Activated CD8-positive, alpha-beta memory T cell treated with anti-CD3 and anti-CD28 coated beads for 1 hour (primary cell): ENCODE measurements at places on chromosomes 6 and 20.
A peak's percentile ranks its signal among the peaks of the same experiment; 100 is the strongest.

- no peak for DNase-seq
Observed at GRCh38 chr6:2037237-2037926, 208.0 kb downstream of the GMDS start.

- no peak for DNase-seq
Observed at GRCh38 chr6:162541019-162541601, 186.5 kb downstream of the PRKN start.

- DNase-seq, result no peak
Observed at GRCh38 chr6:141587482-141588266, 545.1 kb upstream of the GJE1 start.

- DNase-seq, result no peak
Observed at GRCh38 chr20:58762120-58762519, 69.5 kb downstream of the NPEPL1 start.

DNA sequence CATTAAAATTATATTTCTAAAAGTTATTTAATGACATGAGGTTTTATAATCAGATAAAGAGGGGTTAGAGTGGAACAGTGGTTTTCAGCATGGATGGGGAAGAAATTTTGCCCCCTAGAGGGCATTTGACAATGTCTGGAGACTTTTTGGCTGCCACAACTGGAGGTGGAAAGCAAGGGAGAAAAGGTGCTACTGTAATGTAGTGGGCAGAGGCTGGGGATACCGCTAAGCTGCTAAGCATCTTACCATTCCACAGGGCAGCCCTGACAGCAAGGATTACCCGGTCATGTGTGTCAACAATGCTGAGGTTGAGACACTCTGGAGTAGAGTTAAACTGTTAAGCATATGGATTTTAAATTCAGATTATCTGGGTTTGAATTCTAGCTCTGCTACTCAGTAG lies 52.9 kb upstream of the FABP7 start:
- DNase-seq, result no peak

DNA sequence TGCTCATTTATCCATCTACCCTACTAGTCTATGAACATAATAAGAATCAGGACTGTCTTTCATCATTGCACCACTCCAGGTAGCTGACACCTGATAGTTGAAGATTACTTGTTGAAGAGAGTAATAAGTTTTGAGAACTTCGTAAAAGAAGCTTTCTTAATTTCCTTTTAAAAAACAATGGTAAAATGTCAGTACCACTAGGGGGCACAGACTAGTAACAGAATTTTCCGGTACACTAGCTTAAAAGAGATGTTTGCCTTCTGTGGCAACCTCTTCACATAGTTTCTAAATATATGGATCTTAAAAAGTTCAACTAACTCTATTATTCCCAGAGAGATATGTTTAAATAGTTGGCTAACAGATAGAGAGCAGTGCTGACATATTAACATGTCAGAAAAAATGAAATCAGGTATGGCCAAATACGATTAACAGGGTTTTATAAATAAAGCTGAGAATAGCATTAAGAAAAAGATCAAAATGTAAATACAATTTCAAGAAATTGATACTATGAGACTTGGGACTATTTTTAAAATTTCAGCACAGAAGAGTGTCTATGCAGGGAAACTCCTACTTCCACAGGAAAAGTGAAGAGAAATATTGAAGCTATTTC lies 5.4 kb upstream of the KCNQ5 start:
- no peak for DNase-seq

GRCh38 chr6:5684320-5685053 lies 322.2 kb downstream of the NRN1 start:
- no peak for DNase-seq

- DNase-seq, result no peak
Observed at GRCh38 chr6:33543116-33543515, 37.0 kb downstream of the BAK1 start.

DNA sequence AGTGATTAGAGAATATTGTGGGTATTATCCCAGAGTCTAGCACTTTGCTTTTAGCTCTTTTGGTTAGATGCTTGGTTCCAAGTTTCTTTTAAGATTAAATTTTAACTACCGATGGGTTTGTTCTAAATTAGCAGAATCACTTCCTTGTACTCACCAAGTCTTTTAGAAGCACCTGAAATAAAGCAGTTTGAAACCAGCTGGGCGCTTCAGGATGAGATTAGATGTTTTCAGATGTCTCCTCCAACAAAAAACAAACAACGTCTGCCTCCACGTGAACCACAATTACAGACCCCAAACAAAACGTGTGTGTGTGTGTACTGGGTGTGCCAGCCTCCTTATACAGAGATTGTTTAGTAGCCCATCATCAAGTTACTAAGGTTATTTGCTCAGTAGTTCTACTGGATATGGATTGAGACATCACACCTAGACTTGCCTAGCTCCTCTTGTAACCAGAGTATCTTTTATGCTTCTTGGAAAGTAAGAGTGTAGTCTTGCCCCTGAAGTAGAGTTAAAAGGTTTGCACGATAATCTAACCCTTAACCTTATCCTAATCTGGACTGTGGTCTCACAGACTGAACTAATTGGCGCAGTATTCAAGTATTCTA lies 2.3 kb downstream of the DSTN start:
- DNase-seq, result no peak

DNA sequence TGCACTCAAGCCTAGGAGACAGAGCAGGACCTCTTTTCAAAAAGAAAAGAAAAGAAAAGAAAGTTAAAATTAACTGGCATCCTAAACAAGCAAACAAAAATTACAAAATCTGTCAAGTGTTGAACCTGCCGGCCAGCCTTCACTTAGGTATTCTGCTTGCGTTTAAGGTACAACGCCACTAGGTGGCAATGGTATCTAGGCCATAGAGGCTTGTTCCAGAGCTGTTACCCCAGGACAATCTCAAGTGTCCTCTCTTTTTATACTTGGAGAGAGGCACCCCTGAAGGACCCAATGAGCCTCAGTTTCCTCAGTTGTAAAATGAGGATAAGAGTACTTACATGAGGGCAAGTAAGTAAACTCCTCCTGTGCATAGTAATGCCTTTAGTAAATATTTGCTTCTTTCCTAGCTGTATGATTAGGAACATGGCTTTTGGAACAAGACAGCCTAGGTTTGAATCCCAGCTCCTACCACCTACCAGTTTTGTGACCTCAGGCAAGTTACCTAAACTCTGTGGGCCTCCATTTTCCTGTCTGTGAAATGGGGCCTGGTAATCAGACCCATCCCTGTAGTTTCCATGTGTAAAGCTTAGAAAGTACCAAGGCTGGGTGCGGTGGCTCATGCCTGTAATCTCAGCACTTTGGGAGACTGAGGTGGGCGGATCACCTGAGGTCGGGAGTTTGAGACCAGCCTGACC lies 5.8 kb upstream of the PACSIN1 start:
- peak; percentile 17 for DNase-seq

- no peak for DNase-seq
Observed at GRCh38 chr6:27168108-27168507, 79.4 kb upstream of the PRSS16 start.

GRCh38 chr6:34053721-34054120 lies 92.2 kb downstream of the GRM4 start:
- DNase-seq, result no peak

GRCh38 chr6:120147071-120147871 lies 797.7 kb upstream of the MAN1A1 start:
- DNase-seq, result no peak

DNA sequence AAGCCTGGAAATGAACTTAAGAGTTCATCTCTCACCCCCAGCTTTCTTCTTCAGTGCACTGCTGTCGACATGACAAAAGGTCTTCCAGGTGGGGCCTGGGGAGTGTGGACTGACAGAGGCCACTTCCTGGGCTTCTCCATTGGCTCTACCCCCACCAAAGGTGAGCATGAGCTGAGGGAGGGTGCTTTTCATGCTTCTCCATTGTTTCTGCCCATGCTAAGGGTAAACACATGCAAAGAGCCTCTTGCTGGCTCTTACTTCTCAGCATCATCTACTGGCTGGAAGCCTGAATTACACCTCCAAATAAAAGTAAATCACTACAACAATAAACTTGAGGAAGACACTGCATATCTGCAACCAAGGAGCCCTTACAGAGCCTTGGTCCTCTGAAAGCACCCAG lies 227.2 kb downstream of the EPM2A start:
- no peak for DNase-seq

DNA sequence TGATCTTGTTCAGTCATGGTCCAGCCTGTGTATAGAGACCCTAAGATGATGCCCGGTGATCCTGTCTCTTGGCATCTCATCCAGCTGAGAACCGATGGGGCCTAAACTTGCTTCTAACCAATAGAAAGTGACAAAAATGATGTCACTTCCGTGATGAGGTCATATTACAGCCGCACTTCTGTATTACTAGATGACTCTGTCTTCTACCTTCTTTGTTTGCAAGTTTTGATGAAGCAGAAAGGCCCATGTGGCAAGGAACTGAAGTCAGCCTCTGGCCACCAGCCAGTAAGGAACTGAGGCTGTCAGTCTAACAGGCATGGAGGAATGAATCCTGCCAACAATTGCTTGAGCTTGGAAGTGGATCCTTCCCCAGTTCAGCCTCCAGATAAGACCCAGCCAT lies 32.8 kb upstream of the HLA-C start:
- DNase-seq, result no peak

DNA sequence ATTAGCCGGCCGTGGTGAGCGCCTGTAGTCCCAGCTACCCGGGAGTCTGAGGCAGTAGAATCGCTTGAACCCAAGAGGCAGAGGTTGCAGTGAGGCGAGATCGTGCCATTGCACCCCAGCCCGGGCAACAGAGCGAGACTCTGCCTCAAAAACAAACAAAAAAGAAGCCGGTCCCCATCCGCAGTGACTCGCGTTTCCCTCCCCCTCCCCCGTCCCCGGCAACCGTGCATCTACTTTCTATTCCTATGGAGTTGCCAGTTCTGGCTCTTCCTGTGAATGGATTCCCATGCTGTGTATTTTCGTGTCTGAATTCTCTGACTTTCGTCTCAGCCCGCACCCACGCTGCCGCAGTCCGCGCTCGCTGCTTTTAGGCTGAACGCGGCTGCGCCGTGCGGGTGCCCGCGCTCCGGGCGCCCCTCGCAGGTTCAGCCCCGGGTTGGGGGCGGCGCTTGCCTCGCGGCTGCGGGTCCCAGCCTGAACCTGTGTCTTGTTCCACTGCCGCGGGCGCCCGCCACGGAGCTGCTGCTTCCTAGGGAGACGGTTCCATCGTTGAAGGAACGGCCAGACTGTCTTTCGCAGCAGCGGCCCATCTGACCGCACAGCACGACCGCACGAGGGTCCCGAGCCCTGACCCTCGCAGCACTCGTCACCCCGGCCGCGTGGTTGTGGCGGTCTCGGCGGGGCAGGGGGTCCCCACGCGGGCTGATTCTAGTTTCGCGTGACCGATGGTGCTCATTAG lies 1.1 kb upstream of the MRGBP start:
- no peak for DNase-seq

GRCh38 chr20:42484335-42484734 lies 705.4 kb downstream of the PTPRT start:
- DNase-seq, result no peak

DNA sequence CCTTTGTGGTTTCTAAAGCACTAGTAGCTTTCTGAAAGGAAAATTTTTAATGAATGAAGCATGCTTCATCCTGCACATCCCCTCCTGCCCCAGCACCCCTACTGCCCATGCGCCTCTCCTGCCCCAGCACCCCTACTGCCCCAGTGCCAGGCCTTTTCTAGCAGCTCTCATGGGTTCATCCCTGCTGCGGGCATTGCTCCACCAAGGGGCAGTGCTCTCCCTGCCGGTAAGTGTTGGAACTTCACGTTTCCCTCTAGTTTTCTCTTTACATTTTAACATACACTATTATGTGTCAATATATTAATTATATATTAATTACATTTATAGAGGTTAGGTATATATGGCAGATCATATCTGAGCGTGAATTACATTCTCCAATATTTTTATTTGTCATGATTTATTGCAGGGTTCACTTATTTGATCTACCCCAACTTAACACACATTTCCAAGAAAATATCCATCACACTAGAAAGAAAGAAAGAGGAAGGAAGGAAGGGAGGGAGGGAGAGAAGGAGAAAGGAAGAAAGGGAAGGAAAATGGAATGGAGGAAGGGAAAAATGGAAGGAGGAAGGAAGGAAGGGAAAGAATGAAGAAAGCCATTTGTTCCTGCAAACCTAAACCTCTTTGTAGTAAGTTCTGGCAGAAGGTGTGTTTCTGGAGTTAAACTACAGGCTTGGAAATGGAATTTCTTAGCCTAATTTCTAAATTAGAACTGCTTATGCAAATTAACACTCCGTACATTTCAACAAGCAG lies 46.8 kb downstream of the CEP43 start:
- DNase-seq, result no peak

DNA sequence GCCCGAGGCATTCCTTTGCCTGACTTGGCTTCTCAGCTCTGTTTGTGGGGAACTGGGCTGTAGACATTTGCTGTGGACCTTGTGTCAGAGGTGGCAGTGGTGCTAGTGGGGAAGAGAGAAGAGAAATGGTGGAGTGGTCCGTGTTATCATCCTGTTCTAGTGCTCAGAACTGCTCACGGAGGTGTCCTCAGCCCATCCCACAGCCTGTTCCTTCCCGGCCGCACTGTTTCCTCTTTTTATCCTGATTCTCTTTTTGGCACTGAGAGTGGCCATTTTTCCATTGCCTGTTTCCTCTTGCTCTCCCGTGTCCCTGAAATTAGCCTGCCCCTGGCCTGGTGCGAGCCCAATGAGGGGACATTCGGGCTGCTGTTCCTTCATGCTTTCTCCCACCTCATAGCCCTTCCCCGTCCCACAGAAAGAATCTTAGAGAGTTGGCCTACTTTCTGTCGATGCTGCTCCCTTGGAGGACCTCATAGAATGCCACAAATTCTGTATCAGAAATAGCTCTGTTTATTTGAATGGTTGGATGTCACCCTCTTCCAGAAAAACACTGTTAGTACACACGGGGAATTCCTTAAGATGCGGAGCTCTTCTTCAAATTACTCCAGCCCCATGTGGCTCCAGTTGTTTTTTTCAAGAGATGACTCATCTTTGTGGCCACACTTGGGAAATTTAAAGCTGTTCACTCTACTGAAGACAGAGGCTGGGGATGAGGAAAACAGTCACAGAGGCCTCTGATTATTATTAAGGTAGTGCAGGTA lies 26.1 kb downstream of the FARS2 start:
- DNase-seq, result no peak

- no peak for DNase-seq
Observed at GRCh38 chr6:1372690-1373089, 16.7 kb upstream of the FOXF2 start.

GRCh38 chr6:4316867-4317400 lies 181.6 kb upstream of the ECI2 start:
- no peak for DNase-seq

DNA sequence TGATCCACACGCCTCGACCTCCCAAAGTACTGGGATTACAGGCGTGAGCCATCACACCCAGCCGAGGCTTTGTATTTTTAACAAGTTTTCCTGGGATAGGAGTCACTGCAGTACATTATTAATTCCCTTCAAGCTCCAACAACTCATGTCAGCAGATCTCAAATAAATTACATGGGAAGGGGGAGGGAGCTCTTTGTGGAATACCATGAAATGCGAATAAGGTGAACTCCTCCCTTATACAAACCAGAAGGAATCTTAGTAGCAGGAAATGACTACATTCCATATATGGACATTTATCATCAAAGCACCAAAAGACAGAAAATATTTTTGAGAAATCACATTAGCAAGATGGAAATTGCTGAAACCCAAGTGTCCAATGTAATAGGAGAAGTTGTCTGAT lies 2.9 kb downstream of the GSS start:
- DNase-seq, result no peak
